ENCODE measurements at places on chromosomes 2 and 18. TPM values are rescaled to one million over a fixed set of nuclear protein-coding genes. Genes with fewer than 3 reads are reported as not detected.

ALPI gene
- total RNA-seq = not detected

ATP8B1 gene
- 41.3 TPM for total RNA-seq

RMDN2 gene
- 11.5 TPM for total RNA-seq

- no peaks in the 10 kb centered on the region for H3K27me3 ChIP-seq
- DNase-seq = no peak
- H3K27ac ChIP-seq = no peak overlapping the region
- no peak overlapping the region for H3K4me3 ChIP-seq
Observed at GRCh38 chr18:13606604-13607254, 119.6 kb downstream of the FAM210A start.

DNA sequence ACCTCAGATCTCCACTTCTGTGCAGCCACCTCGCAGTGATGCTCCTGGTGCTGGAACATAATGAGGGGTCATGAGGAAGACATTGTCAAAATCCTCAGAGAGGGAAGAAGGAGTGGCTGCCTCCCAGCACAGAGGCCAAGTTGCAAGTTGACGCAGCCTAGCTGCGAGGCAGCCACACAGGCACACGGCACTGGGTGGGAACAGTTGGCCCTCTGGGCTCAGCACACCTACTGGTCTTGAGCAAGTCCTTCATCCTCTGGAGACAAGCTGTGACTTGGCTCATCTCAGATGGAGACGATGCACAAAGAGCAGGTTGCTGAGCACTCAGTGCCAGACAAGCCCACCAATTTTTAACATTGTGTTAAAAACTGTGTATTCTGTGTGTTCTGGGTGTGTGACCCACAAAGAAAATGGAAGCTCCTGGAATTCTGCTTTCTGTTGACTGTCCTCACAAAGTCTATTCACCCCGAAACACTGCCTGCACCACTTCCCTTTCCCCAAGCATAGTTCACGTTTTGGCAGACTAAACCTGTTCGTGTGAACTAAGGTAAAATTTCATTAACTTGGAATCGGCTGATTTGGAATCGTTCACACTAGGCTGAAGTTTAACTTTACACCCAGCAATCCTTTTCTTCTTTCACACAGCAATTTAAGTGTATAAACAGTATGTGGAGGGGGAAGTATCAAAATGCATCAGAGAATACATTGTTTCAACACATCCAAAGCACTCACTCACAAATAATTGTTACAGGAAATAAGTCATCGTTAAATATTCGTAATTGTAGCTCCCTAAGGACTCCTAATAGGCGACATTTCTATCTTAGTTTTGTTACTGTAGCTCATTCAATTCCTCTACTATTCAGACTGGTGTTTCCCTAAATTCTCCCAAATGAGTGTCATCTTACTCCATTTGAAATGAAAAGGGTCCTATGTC lies 266.6 kb upstream of the ID2 start:
- H3K4me3 ChIP-seq = no peak overlapping the region
- H3K36me3 ChIP-seq = no peaks in the 10 kb centered on the region
- no peaks in the 10 kb centered on the region for H3K27me3 ChIP-seq
- H3K27ac ChIP-seq = no peak overlapping the region
- H3K4me1 ChIP-seq = peaks cover 3% of the 10 kb centered on the region

- no peaks in the 10 kb centered on the region for H3K27me3 ChIP-seq
- H3K27ac ChIP-seq = no peak overlapping the region
- H3K4me3 ChIP-seq = no peak overlapping the region
- no peak for DNase-seq
Observed at GRCh38 chr18:8901019-8901418, 195.7 kb downstream of the MTCL1 start.
